A549 treated with Hydrocortisone at 1 μM for 4 hours (cell line): ENCODE measurements at places on chromosomes 11 and 22. TPM values are rescaled to one million over a fixed set of nuclear protein-coding genes. Genes with fewer than 3 reads are reported as not detected.

The SPTBN2 gene
- total RNA-seq = 11.2 to 15.1 TPM (median 11.4 TPM) in 5 replicates

The NPTXR gene
- total RNA-seq = 7.9 to 10.8 TPM (median 9.8 TPM) in 5 replicates

The RAB36 gene
- 6.8 to 7.8 TPM (median 7.1 TPM) in 5 replicates for total RNA-seq

The ANO5 gene
- 1.1 to 2.2 TPM (median 1.5 TPM) in 5 replicates for total RNA-seq

The CATSPER1 gene
- total RNA-seq = 0.98 to 1.4 TPM (median 1.3 TPM) in 5 replicates

The BTBD18 gene
- total RNA-seq = not detected in 5 replicates

The NUMA1 gene
- total RNA-seq = 51.8 to 68.5 TPM (median 64.2 TPM) in 5 replicates

The ROBO4 gene
- not detected in 5 replicates for total RNA-seq

The TRIM51 gene
- total RNA-seq = not detected in 5 replicates

The CNTN5 gene
- not detected in 5 replicates for total RNA-seq

The MMP1 gene
- total RNA-seq = 0.43 to 1.4 TPM (median 0.68 TPM) in 5 replicates

The EIF3L gene
- total RNA-seq = 259 to 295 TPM (median 283 TPM) in 5 replicates

The OR51B2 gene
- not detected in 5 replicates for total RNA-seq

The PKDREJ gene
- total RNA-seq = not detected in 5 replicates

The IL17REL gene
- 0.05 to 0.06 TPM in 2 of 5 replicates, not detected in the others for total RNA-seq

The DYNC2H1 gene
- total RNA-seq = 5.6 to 7.5 TPM (median 6.3 TPM) in 5 replicates

The A4GALT gene
- total RNA-seq = 18.1 to 27.6 TPM (median 23.4 TPM) in 5 replicates

The OR56A1 gene
- not detected in 5 replicates for total RNA-seq

The PAX6 gene
- 0.55 to 1.6 TPM (median 0.68 TPM) in 5 replicates for total RNA-seq
